ENCODE measurements at places on chromosomes 7 and 10.

- peak; percentile 50 for DNase-seq
Measured at GRCh38 chr7:98559958-98560357, 57.1 kb upstream of the NPTX2 start.

DNA sequence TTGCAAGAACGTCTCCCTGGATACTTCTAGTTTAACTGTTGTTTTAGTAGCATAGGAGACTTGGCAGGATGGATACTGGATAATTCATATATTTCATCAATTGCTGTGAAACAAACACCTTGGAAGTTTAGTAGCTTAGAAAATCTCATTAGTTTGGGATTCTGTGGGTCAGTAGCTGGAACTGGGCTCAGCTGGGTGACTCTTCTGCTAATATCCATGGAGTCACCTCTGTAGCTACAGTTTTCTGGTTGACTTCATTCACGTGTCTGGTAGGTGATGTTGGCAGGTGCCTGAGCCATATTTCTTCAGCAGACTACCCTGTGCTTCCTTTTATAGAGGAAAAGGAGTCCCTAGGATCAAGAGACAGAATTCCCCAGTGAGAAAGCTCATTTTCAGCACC is 208.9 kb upstream of the PFKP start:
- DNase-seq, result no peak

DNA sequence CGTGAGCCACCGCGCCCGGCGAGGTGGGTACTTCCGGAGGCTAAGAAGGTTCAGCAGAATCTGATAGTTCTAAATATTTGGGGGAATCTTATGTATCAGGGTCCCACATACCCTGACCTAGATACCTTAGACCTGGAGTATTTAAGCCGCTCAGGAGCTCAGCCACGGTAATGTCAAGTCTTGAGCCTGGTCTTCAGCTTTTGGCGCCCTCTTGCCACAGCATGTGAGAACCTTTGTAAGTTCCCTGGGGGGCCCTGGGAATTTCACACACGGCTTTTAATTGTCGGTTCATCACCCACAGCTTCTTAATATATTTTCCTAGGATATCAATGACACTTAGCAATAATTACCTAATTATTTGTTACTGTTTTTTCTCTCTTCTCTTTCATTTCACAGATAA is 324.3 kb upstream of the GALNT17 start:
- DNase-seq, result no peak

- no peak for DNase-seq
Measured at GRCh38 chr10:101291331-101292193, 62.3 kb upstream of the LBX1 start.

DNA sequence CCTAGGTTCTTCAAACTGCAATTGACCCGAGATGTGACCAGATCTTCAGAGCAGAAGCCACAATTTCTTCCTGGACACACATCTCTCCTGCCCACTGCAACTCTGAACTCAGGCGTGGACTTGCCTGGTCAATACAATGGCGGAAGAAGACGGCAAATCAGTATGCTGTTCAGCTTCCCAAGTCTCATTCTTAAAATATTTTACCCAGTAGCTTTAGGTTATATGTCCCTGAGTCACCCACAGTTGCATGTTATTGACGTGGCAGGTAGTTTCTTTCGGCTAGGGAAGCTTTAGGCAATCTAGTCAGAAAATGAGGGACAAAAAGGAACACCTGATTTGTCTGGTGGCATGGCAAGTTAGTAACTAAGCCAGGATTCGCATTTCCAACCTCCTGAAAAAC is 22.5 kb downstream of the CEP41 start:
- no peak for DNase-seq

GRCh38 chr10:62459072-62459471 is 84.9 kb downstream of the ZNF365 start:
- DNase-seq, result no peak
